CD4-positive, alpha-beta T cell treated with Interleukin-12 subunit alpha and Interleukin-12 subunit beta, for 1 hour (primary cell): ENCODE measurements at places on chromosomes 2 and 18.

DNA sequence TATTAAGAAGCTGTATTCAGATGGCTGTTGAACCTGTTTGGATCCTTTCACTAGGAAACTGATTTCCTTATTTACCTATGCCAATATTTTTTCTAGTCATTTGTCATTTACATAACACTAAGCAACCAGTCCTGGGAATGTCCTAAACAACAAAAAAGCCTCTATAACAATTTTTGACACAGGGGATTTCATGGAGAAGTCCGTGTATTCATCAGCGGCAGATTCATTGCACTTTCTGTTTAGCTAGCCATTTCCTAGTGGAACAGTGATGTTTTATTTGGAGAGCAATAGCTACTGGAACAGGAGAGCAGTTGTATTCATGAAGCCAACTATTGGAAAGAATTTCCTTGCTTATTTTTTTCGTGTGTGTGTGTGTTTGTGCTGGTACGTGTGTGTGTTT, 604.3 kb upstream of the POU3F3 start:
- DNase-seq = no peak

- DNase-seq = no peak
Observed at GRCh38 chr2:45770811-45771210, 119.3 kb downstream of the PRKCE start.

DNA sequence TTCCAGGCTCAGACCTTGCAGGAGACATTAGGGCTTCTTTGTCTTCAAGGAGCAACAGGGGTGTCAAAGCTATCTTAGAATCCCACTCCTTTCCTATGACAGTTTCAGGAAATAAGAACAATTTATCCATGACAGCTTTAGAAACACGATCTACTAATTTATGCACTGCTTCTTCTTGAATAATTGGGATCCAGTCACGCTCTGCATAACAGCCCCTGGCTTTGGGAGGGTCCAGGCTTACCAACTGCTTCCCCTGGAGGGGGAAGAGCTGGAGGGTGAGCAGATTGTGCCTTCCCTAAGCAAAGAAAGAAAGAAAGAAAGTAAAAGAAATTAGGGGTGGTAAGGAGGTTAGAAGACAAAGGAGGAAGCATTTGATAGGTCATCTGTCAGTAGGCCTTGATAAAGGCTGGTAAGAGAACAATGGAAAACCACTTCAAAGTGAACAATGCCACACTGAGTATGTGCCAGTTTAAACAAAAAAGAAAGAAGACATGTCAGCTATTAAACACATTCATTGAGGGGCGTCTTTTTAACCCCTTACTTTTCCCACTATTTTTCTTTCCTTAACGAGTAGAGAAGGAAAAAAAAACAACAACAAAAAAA, 327.6 kb downstream of the DCC start:
- no peak for DNase-seq

- no peak for DNase-seq
Observed at GRCh38 chr2:136014411-136014810, 29.0 kb upstream of the DARS1 start.

DNA sequence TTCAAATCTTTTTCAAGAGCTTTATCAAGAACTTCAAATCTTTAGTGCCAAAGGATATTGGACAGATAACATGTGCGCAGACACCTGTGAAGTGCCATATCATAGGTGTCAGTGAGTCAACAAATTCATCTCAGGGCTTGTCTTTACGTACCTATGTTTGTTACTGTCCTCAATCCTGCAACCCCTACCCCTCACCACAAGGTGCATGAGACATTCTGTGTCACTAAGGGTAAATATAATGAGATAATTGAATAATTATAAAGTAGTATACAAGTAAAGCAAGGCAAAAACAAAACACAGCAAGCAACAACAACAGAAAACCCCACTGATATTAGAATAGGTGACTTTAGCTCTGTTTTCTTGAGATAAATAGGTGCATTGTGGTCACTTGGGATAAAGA, 1495.8 kb upstream of the TMEFF2 start:
- DNase-seq = no peak

DNA sequence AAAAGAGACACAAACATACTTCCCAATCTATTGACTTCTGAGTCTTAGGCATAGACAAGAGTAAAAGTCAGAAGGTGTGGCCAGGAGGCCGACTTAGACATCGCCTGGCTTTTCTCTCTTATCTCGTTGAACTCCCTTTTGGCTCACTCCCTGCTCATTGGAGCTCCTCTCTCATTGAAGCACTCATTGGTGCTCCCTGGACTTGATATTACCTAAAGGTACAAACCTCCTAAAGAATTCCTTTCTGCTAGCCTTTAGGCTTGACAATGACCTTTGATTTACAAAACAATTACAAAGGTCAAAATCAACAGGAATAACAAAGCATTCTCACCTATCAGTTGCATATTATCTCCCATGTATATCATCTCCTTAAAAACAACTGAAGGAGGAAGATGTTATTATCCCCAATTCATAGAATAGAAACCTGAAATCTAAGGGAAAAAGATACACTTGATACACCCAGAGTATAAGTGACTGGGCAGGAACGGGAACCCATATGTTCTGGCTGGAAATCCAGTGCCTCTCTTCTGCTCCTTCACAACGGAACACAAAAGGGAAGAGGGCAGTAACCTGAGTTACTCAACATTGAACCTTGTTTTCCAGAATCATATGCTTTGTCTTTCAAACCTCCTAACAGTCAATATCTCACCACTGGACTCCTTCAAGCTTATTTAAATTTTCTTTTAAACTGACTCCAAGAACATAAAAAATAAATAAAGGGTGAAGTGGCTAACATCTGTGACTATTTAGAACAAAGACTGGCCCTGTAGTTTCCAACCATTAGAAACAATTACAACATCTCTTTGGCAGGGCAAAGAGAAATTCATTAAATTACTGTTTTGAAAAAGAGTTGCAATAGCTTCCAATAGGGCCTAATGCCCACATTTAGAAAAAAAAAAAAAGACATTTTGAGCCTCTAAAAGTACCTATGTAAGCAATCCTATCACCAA, 1247.9 kb downstream of the LRP1B start:
- DNase-seq = no peak

GRCh38 chr2:143158551-143159485, 29.6 kb downstream of the ARHGAP15 start:
- no peak for DNase-seq

- DNase-seq = no peak
Observed at GRCh38 chr2:30030361-30030760, 109.0 kb upstream of the ALK start.

DNA sequence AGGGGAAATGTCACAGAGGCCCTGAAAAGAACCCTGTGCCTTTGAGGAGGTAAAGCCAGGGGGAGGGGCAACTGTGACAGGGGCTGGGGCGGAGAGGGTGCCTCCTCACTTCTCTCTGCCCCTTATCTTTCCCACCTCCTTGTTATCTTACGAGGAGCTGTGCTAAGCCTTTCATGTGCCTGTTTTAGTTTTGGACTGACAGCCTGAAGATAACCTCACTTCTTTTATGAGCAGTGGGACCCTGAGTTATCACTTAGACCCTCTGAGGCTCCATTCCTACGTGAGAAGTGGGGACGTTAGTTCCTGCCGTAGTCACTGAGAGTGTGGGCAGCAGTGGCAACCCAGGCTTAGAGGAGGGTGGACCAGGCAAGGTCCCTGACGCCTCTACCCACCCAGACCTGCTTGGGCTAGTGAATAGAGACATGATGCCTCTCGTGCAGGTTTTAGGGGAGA, 39.5 kb upstream of the LBH start:
- no peak for DNase-seq

GRCh38 chr2:215697003-215697402, 261.1 kb upstream of the FN1 start:
- DNase-seq = no peak

- DNase-seq = no peak
Observed at GRCh38 chr2:158914731-158915130, 53.7 kb upstream of the TANC1 start.

DNA sequence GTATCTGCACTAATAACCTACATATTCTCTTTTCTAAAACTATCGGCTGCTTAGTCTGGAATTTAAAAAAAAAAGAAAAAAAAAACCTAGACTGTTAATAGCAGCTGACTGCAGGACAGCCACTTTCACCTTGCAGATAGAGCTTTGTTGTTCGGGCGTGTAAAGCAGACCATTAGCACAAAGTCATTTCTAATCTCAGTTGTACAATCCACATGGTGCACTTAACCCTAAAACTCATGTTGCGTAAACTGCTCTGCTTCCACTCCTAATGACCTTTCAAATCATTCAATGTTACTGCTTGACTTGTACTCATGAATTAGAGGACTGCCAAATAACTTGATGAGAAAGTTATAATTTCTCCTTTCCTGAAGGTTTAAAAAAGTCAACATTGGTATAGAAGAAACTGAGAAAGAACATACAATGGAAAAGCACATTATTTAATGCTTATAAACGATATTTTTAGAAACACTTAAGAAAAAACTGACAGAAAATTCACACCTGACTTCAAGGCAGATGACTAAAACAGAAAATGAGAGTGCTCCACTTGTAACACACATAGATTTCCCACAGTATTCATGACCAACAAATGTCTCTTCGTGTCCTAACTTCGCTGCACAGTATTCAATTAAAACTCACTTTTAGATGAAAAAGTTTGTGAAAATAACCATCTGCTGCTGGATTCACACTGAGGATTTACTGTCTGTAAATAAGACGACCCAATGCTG, 2.6 kb downstream of the CDH2 start:
- no peak for DNase-seq

GRCh38 chr18:476251-476664, 24.2 kb downstream of the COLEC12 start:
- DNase-seq = no peak

- DNase-seq = no peak
Observed at GRCh38 chr2:200929334-200930249, 33.9 kb downstream of the ORC2 start.

GRCh38 chr18:38750751-38751150, 1185.2 kb upstream of the CELF4 start:
- DNase-seq = no peak

DNA sequence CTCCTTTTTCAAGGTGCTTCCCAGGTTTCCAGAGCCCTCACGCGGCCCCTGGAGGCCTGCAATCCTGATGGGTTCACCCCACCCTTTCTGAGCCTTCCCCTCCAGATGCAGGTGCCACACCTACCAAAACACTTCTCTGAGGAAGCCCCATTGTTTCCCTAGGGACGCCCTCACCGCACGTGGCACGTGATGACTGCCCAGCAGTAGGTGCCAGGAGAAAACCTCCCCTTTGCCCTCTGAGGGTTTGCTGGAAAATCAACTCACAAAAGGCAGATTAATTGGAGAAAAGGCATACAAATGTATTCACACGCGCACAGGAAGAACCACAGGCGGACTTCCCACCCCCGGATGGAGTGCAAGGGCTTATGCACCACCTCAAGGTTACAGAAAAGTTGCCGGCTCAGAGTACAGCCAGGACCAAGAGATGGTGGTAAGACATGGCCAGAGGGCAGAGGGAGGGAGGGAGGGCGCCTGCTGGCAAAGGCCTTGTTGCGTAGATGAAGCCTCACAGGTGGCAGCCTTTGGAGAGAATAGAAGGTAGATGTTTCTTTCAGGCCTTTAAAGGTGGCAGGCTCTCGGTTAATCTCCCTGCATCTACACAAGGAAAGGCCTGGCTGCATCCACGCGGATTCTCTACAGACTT, 269.4 kb upstream of the RAB6C start:
- DNase-seq = no peak

- no peak for DNase-seq
Observed at GRCh38 chr2:204175552-204176271, 239.1 kb downstream of the ICOS start.

- DNase-seq = no peak
Observed at GRCh38 chr2:70960833-70961647, 17.4 kb upstream of the ANKRD53 start.

GRCh38 chr2:206086716-206087350, 859 bp upstream of the INO80D start:
- no peak for DNase-seq

DNA sequence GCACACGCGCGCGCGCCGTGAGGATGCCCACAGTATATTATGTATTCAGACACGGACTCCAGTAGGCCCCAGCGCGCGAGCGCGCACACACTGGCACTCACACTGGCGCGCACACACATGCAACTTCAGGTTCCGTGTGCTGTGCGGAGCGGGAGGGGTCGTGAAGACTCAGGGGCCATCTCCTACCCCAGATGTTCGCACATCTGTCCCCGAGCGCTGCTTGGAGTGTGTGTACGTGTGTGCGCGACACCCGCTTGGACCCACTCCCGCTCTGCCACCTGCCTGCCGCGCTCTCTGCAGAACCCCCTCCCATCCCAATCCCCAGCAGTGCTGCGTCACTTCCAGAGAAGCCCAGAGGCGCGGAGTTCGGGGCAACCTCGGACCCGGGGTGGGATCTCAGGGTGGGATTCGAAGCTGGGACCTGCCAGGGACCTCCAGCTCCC, 2.6 kb downstream of the NRP2 start:
- no peak for DNase-seq

- DNase-seq = peak; percentile 14
Observed at GRCh38 chr18:45997700-45998151, 30.6 kb upstream of the EPG5 start.

GRCh38 chr18:35377875-35378573, 887 bp upstream of the ZNF396 start:
- DNase-seq = no peak

DNA sequence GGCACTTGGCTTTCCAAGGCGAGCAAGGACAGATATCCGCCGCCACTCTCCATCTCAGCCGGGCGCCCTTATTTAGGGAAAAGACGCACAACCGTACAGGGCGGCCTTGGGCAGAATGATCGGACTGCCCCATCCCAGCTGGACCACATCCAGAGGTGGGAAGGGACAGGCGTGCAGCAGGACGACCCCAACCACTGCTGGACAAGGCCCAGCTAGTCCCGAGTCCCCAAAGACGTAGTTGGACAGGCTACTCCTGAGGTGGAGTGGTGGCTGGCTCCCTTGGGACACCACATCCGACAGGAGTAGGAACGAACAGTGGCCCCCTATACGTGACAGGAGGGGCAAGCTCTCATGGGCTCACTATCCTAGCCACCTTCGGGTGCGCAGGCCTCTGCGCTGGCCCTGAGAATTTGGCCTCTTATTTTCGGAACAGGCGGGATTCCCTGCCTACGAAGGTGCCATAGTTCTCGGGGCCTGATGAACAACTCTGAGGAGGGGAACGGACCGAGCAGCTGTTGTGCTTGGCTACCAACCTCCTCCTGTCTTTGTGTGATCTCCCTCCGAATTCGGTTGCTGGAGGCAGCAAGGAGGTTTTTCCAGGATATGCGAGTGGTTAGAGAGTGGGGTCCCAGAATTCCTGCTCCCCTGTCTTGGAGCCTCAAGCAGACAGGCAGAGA, 2.3 kb downstream of the FEV start:
- no peak for DNase-seq

DNA sequence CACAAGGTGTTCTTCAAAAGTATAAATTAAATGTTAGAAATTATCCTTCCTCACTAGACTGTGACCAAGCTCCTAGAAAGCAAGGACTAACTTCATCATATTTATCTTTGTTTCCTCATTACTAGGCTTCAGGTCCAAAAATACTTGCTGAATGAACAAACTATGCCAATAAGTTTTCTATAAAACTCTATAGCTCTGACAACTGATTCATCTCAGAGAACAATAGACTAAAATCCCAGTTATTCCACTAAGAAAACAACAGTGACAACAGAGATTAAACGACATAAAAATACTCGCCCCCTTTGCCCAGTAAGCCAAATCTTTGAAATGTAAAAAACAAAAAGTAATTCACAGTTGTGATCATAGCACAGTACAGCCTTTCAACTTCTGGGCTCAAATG, 13.6 kb downstream of the TLK1 start:
- no peak for DNase-seq

GRCh38 chr2:231519975-231520555, 10.2 kb downstream of the NMUR1 start:
- DNase-seq = no peak
